ENCODE measurements at places on chromosomes 6 and 20.

GRCh38 chr6:10416863-10417641, 2.2 kb upstream of the TFAP2A start:
- DNase-seq: no peak

DNA sequence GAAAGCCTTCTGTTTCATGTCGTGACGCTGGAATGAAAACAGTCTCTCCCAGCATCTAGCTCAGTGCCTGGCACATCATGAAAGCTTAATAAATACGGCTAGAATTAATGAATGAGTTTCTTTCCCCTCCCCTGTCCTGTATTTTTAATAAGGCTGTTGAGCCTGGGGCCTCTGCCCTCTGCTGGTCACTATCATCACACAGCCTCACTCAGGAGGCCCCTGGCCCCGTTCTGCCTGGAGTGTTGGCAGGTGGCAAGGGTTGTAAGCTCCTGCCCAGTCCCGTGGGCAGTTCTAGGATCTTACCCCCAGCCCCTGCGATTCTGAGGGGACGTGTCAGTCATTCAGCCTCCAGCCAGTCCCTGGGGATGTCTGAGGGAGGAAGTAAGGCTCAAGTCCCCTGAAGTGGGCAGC, 41.4 kb downstream of the PHACTR3 start:
- no peak for DNase-seq

DNA sequence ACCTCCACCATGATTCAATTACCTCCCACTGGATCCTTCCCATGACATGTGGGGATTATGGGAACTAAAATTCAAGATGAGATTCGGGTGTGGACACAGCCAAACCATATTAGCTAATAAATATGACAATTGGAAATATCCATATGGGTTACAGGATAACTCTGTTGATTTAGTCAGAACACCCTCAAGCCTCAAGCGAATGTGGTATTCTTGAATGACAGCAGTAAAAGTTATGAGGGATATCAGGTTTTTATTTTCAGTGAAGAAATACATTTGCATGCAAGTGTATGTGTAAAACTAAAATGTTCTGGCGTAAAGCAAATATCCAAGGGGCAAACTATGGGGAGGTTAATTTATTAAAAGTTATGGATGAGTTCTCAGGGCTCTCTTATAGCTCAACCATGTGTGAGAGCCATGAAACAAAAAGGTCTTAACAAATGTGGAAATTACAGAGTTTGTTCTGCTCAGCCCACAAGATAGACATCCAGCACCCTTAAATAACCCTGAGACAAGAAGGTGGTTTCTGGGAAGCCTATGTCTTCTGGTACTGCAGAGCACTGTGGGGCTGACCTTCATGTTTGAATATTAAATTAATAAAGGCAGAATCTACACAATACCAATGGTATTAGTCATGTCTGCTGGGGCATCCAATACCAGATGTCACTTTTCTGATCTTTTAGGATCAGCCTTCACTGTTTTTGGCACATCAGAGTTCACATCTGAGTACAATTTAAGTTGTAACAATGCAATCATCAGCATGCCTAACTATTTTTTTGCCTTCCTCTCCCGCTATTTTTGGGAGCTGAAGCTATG, 370.5 kb upstream of the RSPO3 start:
- DNase-seq: no peak

DNA sequence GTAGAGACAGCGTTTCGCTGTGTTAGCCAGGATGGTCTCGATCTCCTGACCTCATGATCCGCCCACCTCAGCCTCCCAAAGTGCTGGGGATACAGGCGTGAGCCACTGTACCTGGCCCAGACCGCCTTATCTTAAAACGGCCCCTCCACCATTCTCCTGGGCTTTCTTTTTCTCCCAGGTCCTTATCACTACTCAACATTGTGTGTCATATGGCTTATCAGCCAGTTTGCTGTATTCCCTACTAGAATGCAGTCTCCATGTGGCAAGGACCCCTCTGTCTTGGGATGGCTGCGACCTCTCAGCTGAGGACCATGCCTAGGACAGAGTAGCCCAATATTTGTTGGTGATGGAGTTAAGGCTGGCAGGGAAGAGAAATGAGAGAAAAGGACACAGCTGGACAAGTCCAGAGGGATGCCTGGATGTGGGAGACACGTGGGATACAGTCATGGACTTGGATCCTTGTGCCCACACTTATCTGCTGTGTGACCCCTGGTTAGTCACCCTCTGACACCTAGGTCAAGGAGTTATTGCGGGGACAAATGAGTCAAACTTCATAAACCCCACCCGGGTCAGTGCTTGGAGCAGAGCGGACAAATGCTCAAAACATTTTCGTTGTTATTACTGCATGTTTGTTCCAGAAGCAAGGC, 24.0 kb downstream of the ADA start:
- no peak for DNase-seq

DNA sequence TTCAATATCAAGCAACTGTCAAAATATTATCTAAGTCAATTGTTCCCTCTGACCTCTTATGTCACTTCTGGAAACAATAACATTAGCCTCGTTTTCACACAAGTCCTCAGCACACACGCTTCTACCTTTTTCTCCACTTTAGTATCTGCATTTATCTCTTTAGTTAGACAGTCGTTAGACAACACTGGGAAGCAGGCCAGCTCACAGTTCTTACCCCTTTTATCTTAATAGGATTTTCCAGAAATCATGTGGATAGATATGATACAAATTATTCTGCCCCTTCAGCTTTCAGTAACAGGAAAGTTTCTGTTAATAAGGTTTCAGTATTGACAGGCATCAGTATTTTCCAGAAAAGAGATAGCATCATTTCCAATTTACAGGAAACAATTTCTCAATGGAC, 25.9 kb upstream of the HAO1 start:
- DNase-seq: no peak

GRCh38 chr6:134826889-134827737, 122.8 kb downstream of the ALDH8A1 start:
- DNase-seq: no peak

DNA sequence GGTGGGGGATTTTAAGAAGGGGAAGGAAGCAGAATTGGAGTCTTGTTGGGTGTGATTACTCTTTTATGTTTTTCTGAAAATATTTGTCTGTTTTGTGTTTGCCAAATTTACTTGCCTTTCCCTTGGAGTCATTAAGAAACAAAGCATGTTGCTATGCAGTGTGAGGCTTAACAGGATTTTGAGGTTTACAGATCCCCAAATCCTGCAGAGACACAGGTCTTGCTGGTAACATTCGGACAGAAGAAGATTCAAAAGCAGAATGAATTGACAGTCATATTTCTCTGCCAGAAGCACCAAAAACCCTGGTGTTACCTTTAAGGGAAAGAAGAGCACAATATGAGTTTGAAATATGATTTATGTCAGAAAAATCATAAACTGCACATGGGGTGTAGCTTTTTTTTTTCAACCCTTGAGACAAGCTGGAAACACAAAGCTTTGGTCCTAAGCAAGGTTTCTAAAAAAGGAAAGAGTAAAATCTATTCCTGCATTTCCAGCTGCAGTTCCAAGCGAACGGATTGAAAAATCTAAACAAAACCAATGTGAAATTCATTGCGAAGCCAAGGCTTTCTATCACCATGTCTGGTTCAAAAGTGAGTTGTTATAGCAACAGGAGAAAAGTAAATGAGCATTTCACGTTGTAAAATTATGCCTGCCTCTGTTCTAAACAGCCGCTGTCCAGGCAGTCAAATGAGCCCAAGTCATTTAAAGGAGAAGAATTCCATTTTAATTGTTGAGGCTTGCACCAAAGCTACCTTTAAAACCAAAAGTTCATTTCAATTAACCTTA, 358.9 kb upstream of the SASH1 start:
- no peak for DNase-seq

DNA sequence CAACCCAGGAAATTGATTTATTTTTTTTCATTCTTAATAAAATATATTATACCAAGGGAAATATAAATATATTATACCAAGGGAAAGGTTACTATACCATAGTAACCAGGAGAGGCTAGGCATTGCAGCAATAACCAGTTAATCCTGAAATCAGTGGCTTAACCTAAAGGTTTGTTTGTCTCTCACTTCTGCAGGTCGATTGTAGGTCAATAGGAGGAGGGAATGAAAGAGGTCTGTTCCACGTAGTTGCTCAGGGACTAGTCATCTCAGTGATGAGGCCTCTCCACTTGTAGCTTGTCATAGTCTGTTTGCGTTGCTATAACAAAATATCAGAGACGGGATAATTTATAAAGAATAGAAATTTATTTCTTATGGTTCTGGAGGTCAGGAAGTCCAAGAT, 168.0 kb downstream of the GJA1 start:
- DNase-seq: no peak

Data from GM10248 (cell line).